NCI-H2227 treated with DMSO at 0.1 percent for 48 hours (cell line): ENCODE measurements at places on chromosomes 2 and 18.

GRCh38 chr2:139622691-139623090, 842.5 kb upstream of the NXPH2 start:
- DNase-seq: no peak

DNA sequence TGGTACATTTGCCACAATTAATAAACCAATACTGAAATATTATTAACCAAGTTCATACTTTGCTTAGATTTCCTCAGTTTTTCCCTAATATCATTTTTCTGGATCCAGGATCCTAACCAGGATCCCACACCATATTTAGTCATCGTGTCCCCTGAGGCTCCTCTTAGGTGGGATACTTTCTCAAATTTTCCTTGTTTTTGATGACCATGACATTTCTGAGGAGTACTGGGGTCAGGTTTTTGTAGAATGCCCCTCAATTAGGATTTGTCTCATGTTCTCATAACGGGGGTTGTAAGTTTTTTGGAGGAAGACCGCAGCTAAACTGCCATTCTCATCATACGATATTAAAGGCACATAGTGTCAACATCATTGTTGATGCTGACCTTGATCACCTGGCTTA, 15.5 kb upstream of the ERCC3 start:
- DNase-seq: no peak

- DNase-seq: peak; percentile 13
These were observed 2.0 kb upstream of the ZNF516 start for GRCh38 chr18:76497021-76497420.

DNA sequence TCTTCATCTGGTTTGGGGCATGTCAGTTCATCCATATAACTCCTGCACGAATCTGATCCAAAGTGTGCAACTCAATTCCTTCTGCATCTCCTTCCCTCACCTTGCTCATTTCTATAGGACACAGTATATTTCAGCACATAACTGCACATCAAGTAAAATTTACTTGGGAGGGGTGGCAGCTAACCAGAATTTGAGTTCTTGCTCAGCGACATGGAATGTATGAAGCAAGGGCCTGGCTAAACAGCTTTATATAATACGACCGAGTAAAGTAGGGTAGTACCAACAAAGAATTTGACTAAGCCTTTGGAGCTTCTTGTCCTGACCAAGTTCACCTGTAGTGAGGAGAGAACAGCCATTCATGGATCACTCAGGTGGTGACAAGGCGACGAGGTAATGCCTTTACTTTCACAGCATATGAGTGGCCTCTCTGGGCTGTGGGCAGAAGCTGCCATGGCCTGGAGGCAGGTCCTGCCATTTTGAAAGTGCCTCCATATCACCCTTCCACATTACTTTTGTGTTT, 570.2 kb upstream of the TNP1 start:
- DNase-seq: no peak

GRCh38 chr2:120732506-120733237, 3.0 kb upstream of the GLI2 start:
- no peak for DNase-seq

- no peak for DNase-seq
These were observed 101.8 kb upstream of the NDUFV2 start for GRCh38 chr18:9000733-9001132.

DNA sequence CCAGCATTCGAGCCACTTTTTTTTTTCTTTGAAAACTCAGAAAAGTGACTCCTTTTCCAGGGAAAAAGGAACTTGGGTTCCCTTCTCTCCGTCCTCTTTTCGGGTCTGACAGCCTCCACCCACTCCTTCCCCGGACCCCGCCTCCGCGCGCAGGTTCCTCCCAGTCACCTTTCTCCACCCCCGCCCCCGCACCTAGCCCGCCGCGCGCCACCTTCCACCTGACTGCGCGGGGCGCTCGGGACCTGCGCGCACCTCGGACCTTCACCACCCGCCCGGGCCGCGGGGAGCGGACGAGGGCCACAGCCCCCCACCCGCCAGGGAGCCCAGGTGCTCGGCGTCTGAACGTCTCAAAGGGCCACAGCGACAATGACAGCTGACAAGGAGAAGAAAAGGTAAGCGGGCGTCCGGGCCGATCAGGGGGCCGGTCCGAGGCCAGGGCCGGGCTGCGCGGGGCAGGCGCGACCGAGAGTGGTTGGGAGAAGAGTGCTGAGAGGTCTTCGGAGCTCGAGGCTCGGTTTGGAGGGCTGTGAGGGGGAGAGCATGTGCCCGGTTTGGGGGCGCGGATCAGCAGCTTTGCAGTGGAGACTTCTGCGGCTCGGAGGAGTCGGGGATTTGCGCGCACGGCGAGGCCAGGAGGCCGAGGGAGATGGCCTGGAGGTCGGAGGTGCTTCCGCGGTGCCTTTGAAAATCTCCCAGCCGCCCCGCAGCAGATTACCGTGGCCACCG, 502 bp downstream of the EPAS1 start:
- no peak for DNase-seq
